ENCODE measurements at places on chromosomes 12 and 14. TPM values are rescaled to one million over a fixed set of nuclear protein-coding genes. Genes with fewer than 3 reads are reported as not detected.

- DNase-seq: no peak
Measured at GRCh38 chr14:58501214-58501816, 73.8 kb downstream of the KIAA0586 start.

SOX5 gene
- 9.8 TPM for total RNA-seq

DNA sequence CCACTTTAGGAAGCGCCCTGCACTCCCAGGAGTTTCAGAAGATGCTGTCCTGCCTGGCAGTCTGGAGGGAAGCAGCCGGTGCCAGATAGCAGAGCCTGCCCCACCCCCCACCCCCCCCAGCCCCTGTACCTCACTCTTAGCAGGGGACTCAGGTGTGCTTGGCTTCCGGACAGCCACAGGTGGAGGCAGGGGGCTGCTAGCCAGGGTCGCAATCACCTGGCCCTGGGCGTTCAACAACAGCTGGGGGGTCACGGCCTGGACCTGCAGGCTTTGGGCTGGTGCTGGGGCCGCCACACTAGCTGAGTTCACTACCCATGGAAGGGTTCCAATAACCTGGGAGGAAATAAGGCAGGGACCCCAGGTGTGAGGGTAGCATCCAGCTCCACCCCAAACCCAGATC, 22.0 kb downstream of the POU6F1 start:
- DNase-seq: no peak

GRCh38 chr12:59624732-59625460, 29.1 kb downstream of the SLC16A7 start:
- DNase-seq: no peak

CFL2 gene
- total RNA-seq: 20.9 TPM

DNA sequence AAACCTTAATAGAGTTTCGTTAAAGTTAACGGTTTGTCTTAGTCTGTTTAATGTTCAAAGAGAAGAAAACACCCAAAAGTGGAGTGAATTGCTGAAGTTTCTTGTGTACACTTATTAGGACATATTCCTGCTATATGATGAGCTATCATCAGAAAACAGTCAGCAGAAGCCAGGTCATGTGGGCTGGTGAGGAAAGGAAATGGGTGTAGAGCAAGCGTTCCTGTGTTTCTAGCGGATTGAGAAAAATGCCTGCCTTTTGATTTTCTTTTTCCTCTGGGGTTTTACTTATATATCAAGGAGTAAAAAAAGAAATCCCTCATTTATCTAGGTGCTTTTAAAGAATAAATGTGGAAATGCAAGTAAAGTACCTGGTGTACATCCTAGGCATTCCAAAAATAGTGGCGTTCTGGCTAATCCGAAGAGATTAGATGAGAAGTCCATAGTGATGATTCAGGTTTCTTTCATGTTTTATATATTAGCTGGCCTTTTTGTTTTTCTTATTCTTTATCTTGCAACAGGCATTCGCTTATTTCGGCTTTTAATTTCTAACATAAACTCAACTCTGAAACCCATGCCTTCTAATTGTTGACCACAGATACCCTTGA, 50.7 kb downstream of the FLRT2 start:
- no peak for DNase-seq

GRCh38 chr12:18108611-18109010, 18.6 kb upstream of the RERGL start:
- DNase-seq: no peak

- no peak for DNase-seq
Measured at GRCh38 chr14:99468081-99468480, 12.6 kb downstream of the SETD3 start.

NELL2 gene
- total RNA-seq: 10.0 TPM

CATSPERB gene
- total RNA-seq: 2.5 TPM

DNA sequence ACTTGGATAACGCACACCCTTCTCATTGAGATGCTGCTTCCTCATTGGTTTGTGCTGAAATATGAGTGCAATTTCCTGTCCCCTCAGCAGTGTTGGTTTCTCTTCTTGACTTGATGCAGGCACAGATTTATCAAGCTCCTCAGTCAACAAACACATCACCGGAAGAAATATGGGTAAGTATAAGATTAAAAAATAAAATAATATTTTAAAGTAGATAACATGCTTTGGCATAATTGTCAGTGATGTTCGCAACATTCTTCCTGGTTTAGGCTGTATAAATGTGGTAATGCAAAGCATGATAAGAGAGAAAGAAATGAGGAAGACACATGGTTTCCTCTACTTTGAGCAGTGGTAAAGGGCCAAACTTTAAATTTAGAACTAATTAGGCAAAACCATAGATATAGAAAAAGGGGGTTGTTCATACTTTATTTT, at the start of gene GPR65:
Gene GPR65, plus strand, starts transcription at position 86 of the 432 bp plus-strand sequence. CDS start 5,713 bp downstream, outside the sequence.
- no peak for DNase-seq

GRCh38 chr14:31419967-31420318, 407 bp downstream of the HEATR5A start:
- DNase-seq: peak; percentile 94

- DNase-seq: no peak
Measured at GRCh38 chr12:30896461-30896860, 30.1 kb upstream of the TSPAN11 start.

- DNase-seq: no peak
Measured at GRCh38 chr12:58450868-58451482, 469.3 kb downstream of the LRIG3 start.

GRCh38 chr12:92384571-92384970, 238.9 kb upstream of the BTG1 start:
- no peak for DNase-seq

- DNase-seq: peak; percentile 83
Measured at GRCh38 chr14:24279301-24280186, 8.1 kb upstream of the RABGGTA start.

DNA sequence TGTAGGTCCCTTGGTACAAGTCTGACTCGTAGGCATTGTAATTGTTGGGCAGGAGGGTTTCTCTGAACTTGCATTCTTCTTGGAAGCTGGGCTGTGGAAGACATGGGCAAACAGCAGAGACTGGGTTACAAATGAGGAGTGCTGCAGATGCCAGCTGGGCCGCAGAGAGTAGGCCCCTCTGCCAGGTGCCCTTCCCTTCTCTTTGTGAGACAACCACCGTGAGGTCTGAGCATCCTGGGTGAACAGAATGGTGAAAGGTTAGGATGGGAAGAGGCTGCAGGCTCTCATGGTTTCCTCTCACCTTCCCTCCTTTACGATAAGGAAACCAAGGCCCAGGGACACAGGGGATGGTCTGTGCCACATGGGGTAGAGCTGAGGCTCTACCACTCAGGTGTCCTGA, 11.3 kb downstream of the FGF6 start:
- DNase-seq: no peak

SLC25A21 gene
- 0.33 TPM for total RNA-seq

DNA sequence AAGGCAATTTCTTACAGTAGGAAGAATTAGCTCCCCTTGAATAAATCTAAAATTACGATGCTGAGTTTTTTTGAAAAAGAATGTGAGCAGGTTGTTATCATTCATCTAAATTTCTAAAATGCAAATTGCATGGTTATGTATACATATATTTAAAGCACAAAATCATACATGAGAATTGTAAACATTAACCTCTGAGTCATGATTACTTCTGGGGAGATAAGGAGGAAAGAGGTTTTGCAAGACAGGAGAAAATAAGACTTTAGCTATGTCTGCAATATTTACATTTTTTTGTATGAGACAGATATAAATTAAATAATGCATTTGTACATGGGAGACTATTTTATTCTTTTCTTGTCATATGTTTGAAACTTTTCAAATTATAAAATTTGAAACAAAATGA, 72.2 kb downstream of the TSPAN8 start:
- DNase-seq: no peak

PAH gene
- total RNA-seq: not detected

GRCh38 chr12:29147731-29148595, 1.1 kb upstream of the FAR2 start:
- DNase-seq: peak; percentile 81

SYNDIG1L gene
- total RNA-seq: not detected

GRCh38 chr12:126537961-126538530, 1472.8 kb downstream of the AACS start:
- no peak for DNase-seq

TBK1 gene
- 33.0 TPM for total RNA-seq

GRCh38 chr14:36518031-36518585, 1.9 kb downstream of the NKX2-1 start:
- no peak for DNase-seq

GRCh38 chr12:4320497-4320852, 538 bp upstream of the TIGAR start:
- DNase-seq: no peak

GRCh38 chr14:101033446-101034165, 130.1 kb upstream of the RTL1 start:
- peak; percentile 52 for DNase-seq

GRCh38 chr12:26683443-26683842, 149.6 kb downstream of the ITPR2 start:
- no peak for DNase-seq

SERPINA10 gene
- not detected for total RNA-seq

- no peak for DNase-seq
Measured at GRCh38 chr14:31937730-31938346, 139.3 kb upstream of the ARHGAP5 start.

DNA sequence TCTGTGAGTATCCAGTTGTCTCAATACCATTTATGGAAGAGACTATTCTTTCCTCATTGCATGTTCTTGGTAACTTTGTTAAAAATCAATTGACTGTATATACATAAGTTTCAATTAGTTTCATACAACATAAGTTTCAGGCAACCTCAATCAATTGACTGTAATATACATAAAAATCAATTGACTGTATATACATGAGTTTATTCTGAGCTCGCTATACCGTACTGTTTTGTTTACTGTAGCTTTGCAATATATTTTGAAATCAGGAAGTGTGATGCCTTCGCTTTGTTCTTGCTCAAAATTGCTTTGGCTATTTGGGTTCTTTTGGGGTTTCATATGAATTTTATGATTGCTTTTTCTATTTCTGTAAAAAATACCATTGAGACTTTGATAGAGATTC, 392.0 kb downstream of the BTG1 start:
- no peak for DNase-seq

KCNC2 gene
- not detected for total RNA-seq

DNA sequence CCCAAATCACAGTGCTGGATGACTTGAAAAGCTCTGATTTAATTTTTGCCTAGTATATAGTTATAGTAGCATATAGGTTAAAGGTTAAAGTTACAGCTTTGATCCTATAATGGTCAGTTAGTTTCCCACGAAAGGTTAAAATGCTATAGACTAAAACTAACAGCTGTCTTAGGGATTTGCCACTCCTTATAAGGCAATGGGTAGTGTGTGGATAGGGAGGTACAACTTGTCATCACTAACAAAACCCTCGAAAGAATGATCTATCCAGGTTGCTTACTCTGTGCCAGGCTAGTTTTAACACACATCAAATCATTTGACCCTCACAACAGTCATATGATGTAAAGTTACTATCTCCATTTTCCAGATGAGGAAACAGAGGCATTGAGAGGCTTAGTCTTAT, 11.7 kb downstream of the RCOR1 start:
- no peak for DNase-seq

SERPINA12 gene
- total RNA-seq: not detected

MYH7 gene
- not detected for total RNA-seq

GRCh38 chr14:78292003-78292402, 121.8 kb downstream of the NRXN3 start:
- no peak for DNase-seq

Data from spleen (tissue), 13 donors.